NCI-H446 (cell line): ENCODE measurements at places on chromosomes 3 and 15.

GRCh38 chr3:128624526-128625138 is 26.0 kb downstream of the RPN1 start:
- DNase-seq, result no peak

GRCh38 chr15:96037584-96037983 is 292.9 kb upstream of the NR2F2 start:
- DNase-seq, result no peak

DNA sequence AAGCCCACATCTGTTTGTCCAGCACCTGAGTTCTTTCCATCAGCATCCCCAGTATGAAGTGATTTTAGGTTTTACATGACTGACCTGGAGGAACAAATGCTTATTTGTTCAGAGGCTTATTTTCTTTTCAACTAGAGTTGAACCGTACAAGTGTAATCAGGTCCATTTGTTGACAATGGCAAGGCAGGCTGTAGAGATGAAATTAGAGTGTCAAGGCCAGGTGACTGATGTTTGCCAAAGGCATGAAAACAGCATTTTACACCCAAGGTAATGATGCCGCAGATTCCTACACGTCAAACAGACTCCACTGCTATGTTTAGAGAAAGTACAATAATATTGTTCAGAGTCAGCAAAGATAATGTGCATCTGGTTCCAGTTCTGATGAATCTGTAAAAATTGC is 96.5 kb downstream of the KCNAB1 start:
- no peak for DNase-seq

- DNase-seq, result no peak
These were observed 67.6 kb downstream of the TP63 start for GRCh38 chr3:189698811-189699210.
